Mesenchymal stem cell (in vitro differentiated cells and primary cell): ENCODE measurements at places on chromosomes 2 and 18.
A peak's percentile ranks its signal among the peaks of the same experiment; 100 is the strongest.

DNA sequence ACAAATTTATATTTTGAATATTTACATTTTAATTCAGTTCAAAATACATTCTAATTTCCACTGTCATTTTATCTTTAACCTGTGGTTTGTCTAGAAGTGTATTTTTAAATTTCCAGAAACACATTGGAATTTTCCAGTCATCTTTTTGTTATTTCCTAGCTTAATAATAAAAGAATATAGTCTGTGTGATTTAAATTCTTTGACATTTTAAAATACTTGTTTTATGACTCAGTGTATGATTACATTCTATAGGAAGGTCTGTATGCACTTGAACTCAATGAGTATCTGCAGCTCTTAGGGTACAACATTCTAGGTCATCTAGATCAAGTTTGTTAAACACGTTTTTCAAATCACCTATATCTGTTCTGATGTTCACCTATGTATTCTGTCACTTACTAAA is 88.3 kb upstream of the MBOAT2 start:
- DNase-seq, result no peak

DNA sequence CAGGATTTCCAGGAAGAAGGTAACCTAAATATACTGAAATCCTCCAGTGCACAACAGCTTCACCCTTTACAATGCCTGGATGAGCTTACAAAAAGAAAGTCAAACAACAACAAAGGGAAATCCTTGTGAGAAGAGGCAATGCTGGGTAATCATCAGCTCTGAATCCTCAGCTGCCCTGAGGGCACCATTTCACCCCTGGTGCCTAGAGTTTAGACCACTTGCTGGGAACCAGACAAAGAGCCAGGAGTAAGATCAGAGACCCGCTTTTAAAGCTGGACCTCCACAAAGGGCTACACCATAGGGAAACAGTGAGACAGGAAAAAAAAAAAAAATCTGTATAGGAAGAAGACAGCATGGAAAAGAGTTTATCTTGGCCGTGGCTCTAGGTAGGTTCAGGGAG is 97.0 kb downstream of the FOXI3 start:
- DNase-seq, result no peak

DNA sequence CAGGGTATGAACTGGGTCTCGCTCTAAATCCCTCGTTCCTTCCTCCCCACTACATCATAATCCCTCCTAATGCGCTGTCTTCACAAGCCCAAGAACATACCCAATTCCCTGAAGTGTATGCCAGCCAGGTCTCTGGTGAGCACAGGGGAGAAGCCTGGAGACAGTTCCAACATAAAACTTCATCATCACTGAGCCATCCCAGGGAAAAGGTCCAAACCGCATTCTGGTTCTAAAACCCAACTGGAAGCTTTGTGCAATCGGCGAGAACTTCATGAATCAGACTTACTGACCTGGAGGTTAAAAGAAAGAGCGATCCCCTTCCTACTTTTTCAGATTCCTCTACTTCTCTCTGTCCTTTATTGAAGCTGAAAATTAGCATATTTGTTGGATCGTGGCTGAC is 132.7 kb downstream of the ALPK2 start:
- DNase-seq, result no peak

- peak; percentile 43 for DNase-seq
Measured at GRCh38 chr2:38572167-38572566, 30.6 kb downstream of the HNRNPLL start.

DNA sequence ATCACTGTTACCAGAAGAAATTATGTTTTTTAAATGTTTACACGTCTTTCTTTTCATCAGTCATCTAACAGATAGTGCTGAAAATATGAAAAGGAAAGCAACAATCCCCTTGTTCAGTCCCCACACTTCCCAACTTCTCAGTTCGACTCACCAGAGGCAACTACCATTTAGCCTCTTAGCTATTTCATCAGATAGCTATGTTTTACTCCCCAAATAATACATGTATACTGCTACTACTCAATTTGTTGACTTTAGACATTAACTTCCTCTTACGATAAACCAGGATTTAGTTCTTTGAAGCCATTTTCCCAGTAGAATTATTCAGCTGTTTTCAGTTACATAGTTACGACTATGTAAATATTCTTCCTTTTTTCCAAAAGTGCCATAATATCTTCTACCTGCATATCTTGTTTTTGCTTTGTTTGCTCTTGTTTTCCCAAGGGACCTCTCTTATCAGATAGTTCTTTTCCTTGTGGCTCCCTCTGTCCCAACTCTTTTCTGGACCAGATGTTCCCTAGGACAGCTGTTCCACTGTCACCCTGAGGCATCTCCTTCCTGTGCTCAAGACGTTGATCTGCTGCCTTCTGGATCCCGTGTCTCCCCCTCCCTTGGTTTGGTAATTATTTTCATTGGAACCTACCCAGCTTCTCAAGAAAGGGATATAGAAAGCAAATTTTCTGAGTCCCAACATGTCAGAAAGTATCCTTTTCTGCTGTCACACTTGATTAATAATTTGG is 289.3 kb upstream of the TANK start:
- peak; percentile 37 for DNase-seq

DNA sequence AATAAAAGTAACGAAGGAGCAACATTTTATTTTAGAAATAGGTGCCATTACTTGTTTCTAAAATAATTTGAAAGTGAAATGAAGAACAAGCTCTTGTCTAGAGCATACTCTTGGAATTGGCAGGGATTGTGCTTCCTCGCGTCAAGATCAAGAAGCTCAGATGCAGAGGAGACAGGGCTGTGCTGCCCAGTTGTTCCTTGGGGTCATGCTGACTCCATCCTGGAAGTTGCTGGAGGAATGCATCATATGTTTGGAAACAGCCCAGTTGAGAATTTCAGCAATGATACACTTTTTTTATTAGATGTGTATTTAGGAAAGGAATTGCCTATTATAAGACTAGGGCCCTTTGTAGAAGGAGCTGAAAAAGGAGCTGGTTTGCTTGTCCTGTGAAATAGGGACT is 17.2 kb downstream of the LTBP1 start:
- DNase-seq, result no peak
